CD8-positive, alpha-beta memory T cell (primary cell): ENCODE measurements at places on chromosomes 16 and 17. TPM values are rescaled to one million over a fixed set of nuclear protein-coding genes. Genes with fewer than 3 reads are reported as not detected.
A peak's percentile ranks its signal among the peaks of the same experiment; 100 is the strongest.

SPATA32 gene
- total RNA-seq = 0.15 TPM

OR1A2 gene
- total RNA-seq = not detected

PRR15L gene
- not detected for total RNA-seq

MYO1D gene
- 11.5 TPM for total RNA-seq

SF3B3 gene
- 642 TPM for total RNA-seq

KRTAP4-4 gene
- not detected for total RNA-seq

SCIMP gene
- 0.22 TPM for total RNA-seq

SOX15 gene
- 0.29 TPM for total RNA-seq

ADAD2 gene
- 0.40 TPM for total RNA-seq

HNF1B gene
- 0.73 TPM for total RNA-seq

PRSS36 gene
- total RNA-seq = 0.61 TPM

SSTR5 gene
- total RNA-seq = not detected

GRCh38 chr17:69143151-69143550 lies 1.5 kb upstream of the ABCA6 start:
- no peak for DNase-seq
- no peaks in the 10 kb centered on the region for H3K4me1 ChIP-seq
- no peak overlapping the region for H3K4me3 ChIP-seq
- H3K27me3 ChIP-seq = no peaks in the 10 kb centered on the region
- H3K27ac ChIP-seq = no peak overlapping the region
- no peaks in the 10 kb centered on the region for H3K36me3 ChIP-seq

DNA sequence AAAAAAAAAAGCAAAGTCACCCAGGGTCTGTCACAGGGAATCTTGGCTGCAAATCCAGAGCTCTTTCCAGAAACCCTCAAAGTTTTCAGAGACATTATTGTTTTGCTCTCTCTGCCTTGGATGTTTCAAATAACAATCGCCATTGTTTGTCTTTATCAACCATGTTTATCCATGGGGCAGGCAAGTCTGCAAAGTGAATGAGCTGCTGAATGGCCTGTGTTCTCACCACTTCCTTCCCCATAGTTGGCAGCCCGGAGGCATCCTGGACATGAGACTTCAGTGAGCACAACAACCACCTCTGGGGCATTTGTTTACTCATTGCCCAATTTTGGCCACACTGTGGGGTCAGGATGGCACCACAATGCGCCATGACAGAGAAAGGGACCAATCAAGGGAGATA lies 53.1 kb upstream of the USP7 start:
- H3K27ac ChIP-seq = no peak overlapping the region
- no peak for DNase-seq
- no peak overlapping the region for H3K4me3 ChIP-seq
- no peaks in the 10 kb centered on the region for H3K27me3 ChIP-seq
- H3K4me1 ChIP-seq = no peaks in the 10 kb centered on the region

GRCh38 chr17:72416905-72417304 lies 296.1 kb downstream of the SOX9 start:
- H3K27ac ChIP-seq = no peak overlapping the region
- no peaks in the 10 kb centered on the region for H3K4me1 ChIP-seq
- no peak overlapping the region for H3K4me3 ChIP-seq

- no peaks in the 10 kb centered on the region for H3K4me1 ChIP-seq
- no peak overlapping the region for H3K4me3 ChIP-seq
- no peaks in the 10 kb centered on the region for H3K36me3 ChIP-seq
- no peak overlapping the region for H3K27ac ChIP-seq
Measured at GRCh38 chr16:72821185-72821950, 226.6 kb downstream of the ZFHX3 start.

GRCh38 chr16:19348578-19349315 lies 63.2 kb downstream of the CLEC19A start:
- DNase-seq = no peak
- no peaks in the 10 kb centered on the region for H3K4me1 ChIP-seq
- no peak overlapping the region for H3K27ac ChIP-seq

DNA sequence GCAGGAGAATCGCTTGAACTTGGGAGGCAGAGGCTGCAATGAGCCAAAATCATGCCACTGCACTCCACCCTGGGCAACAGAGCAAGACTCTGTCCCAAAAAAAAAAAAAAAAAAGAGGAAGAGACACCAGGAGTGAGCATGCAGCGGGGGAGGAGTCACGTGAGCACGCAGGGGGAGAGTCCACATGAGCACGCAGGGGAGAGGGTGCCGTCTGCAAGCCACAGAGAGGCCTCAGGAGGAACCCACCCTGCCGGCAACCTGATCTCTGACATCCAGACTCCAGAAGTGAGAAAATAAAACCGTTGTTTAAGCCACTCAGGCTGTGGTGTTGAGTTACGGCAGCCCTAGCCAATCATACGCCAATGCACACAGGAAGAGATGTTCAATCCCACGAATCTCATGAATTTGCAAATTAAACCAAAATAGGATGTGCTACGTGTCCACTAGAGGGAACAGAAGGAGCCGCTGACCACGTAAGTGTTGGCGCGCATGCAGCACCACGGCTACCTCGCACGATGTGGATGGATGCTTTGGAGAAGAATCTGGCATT lies 42.2 kb downstream of the CCDC57 start:
- no peak overlapping the region for H3K4me3 ChIP-seq
- H3K27ac ChIP-seq = peak overlapping the region; percentile 54
- DNase-seq = no peak
- no peaks in the 10 kb centered on the region for H3K27me3 ChIP-seq
- H3K4me1 ChIP-seq = no peaks in the 10 kb centered on the region

GRCh38 chr17:57264776-57265175 lies 8.5 kb downstream of the MSI2 start:
- peaks cover 48% of the 10 kb centered on the region for H3K36me3 ChIP-seq
- DNase-seq = no peak
- peaks cover 22% of the 10 kb centered on the region for H3K4me1 ChIP-seq
- H3K27ac ChIP-seq = no peak overlapping the region

GRCh38 chr16:58455750-58456149 lies 44.2 kb upstream of the NDRG4 start:
- H3K4me3 ChIP-seq = no peak overlapping the region
- DNase-seq = no peak
- no peaks in the 10 kb centered on the region for H3K4me1 ChIP-seq
- no peaks in the 10 kb centered on the region for H3K36me3 ChIP-seq
- no peak overlapping the region for H3K27ac ChIP-seq
- no peaks in the 10 kb centered on the region for H3K27me3 ChIP-seq

DNA sequence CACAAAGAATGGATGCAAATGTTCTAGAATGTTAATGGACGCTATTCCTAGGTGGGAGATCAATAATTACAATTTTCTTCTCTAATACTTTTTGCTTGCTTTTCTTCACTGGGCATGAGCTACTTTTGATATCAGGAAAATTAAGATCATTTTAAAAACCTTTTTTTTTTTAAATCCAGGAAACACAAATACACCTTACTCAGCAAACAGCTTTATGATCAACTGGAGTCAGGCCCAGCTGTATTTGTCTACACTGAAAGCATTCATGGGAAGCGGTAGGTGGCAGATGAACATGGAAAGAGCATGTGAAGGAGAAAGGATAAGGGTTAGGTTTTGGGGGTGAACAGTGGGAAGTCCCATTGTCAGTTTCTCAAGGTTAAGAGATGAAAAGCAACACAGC lies 97.8 kb downstream of the WDR59 start:
- no peak overlapping the region for H3K4me3 ChIP-seq
- DNase-seq = no peak
- H3K27ac ChIP-seq = no peak overlapping the region
- no peaks in the 10 kb centered on the region for H3K27me3 ChIP-seq
- no peaks in the 10 kb centered on the region for H3K4me1 ChIP-seq
- peaks cover 10% of the 10 kb centered on the region for H3K36me3 ChIP-seq

GRCh38 chr17:36999471-36999870 lies 50.7 kb downstream of the AATF start:
- no peaks in the 10 kb centered on the region for H3K27me3 ChIP-seq
- no peaks in the 10 kb centered on the region for H3K4me1 ChIP-seq
- H3K4me3 ChIP-seq = no peak overlapping the region
- no peak for DNase-seq

- H3K36me3 ChIP-seq = peaks cover 57% of the 10 kb centered on the region
- H3K4me1 ChIP-seq = peaks cover 33% of the 10 kb centered on the region
- no peaks in the 10 kb centered on the region for H3K27me3 ChIP-seq
Measured at GRCh38 chr17:49406421-49407061, 8.1 kb downstream of the PHB1 start.

GRCh38 chr17:40345994-40346764 lies 18.4 kb downstream of the GJD3 start:
- no peak for DNase-seq
- H3K36me3 ChIP-seq = peaks cover 18% of the 10 kb centered on the region
- peaks cover 64% of the 10 kb centered on the region for H3K4me1 ChIP-seq
- no peaks in the 10 kb centered on the region for H3K27me3 ChIP-seq

- H3K4me3 ChIP-seq = peak overlapping the region; percentile 62
- H3K4me1 ChIP-seq = peaks cover 17% of the 10 kb centered on the region
- no peak for DNase-seq
Measured at GRCh38 chr16:56424404-56424764, 961 bp downstream of the AMFR start.

GRCh38 chr16:17246974-17247732 lies 223.6 kb downstream of the XYLT1 start:
- no peaks in the 10 kb centered on the region for H3K36me3 ChIP-seq
- H3K27me3 ChIP-seq = no peaks in the 10 kb centered on the region
- no peaks in the 10 kb centered on the region for H3K4me1 ChIP-seq
- DNase-seq = no peak
- H3K27ac ChIP-seq = no peak overlapping the region

DNA sequence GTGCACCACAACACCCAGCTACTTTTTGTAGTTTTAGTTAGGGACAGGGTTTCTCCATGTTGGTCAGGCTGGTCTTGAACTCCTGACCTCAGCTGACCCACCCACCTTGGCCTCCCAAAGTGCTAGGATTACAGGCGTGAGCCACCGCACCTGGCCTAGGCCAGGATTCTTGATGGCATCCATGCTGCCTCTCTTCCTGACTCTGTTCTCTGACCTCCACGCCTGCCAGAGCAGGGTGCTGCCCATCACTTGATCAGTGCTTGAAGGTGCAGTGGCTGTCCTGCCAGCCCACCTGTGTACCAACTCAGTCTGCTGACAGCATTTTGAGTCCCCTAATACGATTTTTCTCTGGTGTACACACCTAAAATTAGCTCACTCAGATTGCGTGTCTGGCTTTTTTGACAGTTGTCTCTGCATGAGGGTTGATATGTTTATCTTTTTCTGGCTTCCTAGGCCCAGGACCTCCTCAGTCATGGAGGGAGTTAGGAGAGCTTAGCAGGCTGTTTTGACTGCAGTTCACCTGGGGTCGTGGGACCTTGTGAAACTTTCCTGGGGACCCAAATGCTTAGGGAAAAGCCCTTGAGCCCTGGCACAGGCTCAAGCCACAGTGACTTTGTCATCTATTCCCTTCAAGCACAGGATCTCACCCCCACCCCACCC lies 5.9 kb downstream of the HAS3 start:
- peaks cover 17% of the 10 kb centered on the region for H3K36me3 ChIP-seq
- DNase-seq = no peak
- H3K27me3 ChIP-seq = peaks cover 8% of the 10 kb centered on the region
- peaks cover 9% of the 10 kb centered on the region for H3K4me1 ChIP-seq

DNA sequence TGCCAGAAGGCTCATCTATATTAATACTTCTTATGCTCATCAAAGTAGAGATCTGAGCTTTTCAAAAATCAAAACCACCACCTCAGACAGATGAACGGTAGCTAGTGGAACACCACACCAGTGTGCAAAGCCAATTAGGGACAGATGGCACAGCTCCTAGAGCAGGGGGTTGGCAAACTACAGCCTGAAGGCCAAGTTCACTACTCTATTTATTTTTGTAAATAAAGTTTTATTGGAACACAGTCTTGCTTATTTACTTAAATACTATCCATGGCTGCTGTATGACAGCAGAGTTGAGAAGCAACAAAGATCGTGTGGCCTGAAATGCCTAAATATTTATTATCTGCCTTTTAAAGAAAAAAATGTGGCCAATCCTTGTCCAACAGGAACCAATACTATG lies 56.8 kb downstream of the AMFR start:
- H3K4me3 ChIP-seq = no peak overlapping the region
- no peak for DNase-seq
- peaks cover 25% of the 10 kb centered on the region for H3K36me3 ChIP-seq
- H3K27ac ChIP-seq = no peak overlapping the region
- peaks cover 5% of the 10 kb centered on the region for H3K4me1 ChIP-seq
- H3K27me3 ChIP-seq = no peaks in the 10 kb centered on the region

DNA sequence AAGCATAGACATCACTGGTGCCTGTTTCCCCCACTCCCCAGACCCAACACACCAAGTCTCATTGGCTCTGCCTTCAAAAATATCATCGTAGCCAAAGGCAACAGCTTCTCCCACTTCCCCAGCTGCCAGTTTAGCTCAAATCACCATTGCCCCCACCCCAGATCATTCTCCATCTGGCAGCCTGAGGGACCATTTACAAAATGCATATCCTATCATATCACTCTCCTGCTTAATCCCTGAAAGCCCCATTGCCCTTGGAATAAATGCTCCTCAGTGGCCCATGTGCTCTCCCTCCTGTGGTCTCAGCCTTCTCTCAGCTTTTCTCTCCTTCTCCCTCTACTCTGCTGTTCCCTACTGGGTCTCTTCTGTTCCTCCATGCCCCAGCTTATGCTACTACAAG lies 68.3 kb downstream of the CACNG3 start:
- H3K4me3 ChIP-seq = no peak overlapping the region
- H3K4me1 ChIP-seq = no peaks in the 10 kb centered on the region
- DNase-seq = no peak
- no peak overlapping the region for H3K27ac ChIP-seq
- no peaks in the 10 kb centered on the region for H3K27me3 ChIP-seq

DNA sequence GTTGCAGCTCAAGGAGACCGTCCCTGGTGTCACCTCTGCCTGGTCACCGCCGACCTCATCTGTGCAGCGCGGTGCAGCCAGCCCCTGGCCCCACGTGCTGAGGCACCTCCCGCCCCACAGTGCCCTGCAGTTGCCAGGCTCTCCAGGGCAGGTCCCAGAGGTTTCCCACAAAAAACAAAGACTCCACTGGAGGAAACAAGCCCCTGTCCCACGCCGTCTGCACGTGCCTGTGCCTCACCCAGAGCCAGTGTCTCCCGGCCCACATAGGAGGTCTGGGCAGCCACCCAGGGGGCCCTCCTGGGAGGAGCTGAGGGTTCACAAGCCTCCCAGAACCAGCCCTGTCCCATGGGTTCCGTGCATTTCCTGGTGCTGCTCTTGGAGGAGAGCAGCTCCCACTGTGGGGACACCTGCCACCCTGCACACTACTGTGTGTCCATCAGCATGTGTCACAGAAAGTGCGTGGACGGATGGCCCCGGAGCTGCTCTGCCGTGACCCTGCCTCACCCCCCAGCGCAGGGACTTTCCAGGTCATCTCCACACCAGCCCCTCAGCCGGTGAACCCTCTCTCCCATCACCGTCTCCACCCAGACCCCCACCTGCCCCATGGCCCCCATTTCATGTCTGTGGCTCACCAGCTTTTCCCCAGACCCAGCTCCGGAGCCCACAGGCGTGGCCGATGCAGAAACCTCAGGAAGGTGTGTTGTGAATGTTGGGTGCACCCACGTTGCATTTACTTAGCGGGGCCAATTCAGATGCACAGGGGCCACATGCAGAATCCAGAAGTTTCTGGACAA lies 17.0 kb upstream of the CDH15 start:
- H3K36me3 ChIP-seq = no peaks in the 10 kb centered on the region
- no peak for DNase-seq
- H3K4me1 ChIP-seq = no peaks in the 10 kb centered on the region
- no peak overlapping the region for H3K4me3 ChIP-seq
- H3K27ac ChIP-seq = no peak overlapping the region
